ENCODE measurements at places on chromosomes 16 and 17.
A peak's percentile ranks its signal among the peaks of the same experiment; 100 is the strongest.

- no peak for DNase-seq
Observed at GRCh38 chr16:84505249-84506187, 1.1 kb upstream of the MEAK7 start.

DNA sequence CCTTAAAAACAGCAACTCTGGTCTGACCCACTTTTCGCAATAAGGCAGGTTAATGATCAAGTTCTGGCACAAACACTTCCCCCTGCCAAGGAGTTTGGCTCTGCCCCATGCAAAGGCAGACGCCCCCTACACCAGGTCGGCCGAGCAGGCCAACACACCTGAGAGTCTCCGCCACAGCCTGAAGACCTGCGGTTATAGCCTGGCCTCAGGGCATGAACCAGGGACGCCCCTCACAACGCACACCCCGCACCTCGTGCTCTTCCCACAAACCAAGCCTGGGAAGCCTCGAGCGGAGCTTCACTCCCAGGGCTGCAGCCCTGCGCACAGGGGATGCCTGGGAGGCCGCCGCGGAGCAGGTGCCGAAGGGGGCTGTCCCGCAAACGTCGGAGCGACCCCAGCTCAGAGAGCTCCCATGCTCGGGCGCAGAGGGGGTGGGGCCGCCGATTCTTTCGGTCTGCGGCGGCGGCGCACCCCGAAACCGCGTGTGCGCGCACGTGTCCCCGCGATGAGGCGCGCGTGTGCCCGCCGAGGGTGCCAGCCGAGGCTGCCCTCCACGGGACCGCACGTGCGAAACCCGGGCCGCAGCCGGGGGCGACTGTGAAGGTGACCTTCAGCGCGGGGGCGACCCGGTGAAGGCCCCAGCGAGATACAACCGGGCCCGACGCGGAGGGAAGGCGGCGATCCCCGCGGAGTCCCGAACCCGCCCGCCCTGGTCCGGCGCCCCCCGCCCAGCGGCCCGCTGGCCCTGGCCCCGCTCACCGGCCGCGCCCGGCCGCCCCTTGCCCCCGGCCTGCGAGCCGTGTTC is 559 bp downstream of the CLUH start:
- DNase-seq = no peak

DNA sequence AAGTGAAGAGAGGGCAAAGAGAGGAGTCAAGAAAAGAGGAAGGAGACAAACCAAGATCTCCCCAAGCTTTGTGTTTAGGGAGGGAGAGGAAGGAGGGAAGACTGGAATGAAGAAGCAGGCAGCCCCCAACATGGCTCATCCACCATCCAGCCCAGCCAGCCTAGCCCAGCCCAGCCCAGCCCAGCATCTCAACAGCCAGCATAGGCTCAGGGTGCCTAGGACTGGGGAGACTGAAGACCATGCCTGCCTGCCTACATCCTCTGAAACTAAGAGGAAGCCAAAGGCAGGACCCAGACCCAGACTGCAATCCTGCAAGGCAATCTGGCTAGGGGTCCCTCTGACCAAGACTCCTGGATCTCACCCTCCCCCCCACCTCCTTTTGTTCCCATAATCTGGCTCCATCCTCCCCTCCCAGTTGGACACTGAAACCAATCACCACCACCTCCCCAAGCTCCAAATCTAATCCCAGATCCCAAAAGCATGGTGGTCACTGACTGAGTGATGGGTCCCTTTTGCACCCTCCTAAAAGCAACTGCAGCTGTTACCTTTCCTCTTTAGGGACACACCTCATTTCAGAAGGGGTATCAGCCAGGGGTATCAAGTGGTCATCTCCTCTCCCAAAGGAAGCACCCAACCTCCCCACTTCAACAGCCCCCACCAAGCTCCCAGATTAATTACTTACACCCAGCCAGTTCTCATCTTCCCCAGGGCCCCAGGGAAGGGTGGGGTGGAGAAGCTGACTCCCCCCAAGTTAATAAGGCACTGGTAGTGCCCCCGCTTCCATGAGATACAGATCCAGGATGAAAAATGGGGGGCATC is 1.2 kb downstream of the HDAC5 start:
- DNase-seq = no peak

GRCh38 chr17:41970901-41971331 is 4.3 kb downstream of the CNP start:
- no peak for DNase-seq

GRCh38 chr16:21339269-21339641 is 61.2 kb upstream of the CRYM start:
- DNase-seq = no peak

DNA sequence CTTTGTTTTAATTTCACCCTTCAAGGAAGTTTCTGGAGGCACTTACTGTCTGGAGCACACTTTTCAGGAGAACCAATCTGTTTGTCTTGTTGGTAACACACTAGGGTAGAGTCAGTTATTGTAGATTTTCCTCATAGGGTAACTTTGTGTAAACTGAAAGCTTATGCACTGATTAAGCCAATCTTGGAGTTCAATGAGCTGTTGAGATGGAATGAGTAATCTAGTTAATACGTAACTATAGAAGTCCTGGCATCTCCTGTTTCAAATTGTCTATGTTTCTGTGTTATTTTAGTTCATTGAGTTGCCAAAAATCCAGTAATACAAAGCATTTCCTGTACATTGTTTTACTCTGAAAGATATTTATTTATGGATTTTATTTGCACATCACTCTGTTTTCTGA is 111.6 kb upstream of the HAS3 start:
- DNase-seq = no peak

GRCh38 chr16:25235991-25236390 is 19.2 kb downstream of the AQP8 start:
- no peak for DNase-seq

DNA sequence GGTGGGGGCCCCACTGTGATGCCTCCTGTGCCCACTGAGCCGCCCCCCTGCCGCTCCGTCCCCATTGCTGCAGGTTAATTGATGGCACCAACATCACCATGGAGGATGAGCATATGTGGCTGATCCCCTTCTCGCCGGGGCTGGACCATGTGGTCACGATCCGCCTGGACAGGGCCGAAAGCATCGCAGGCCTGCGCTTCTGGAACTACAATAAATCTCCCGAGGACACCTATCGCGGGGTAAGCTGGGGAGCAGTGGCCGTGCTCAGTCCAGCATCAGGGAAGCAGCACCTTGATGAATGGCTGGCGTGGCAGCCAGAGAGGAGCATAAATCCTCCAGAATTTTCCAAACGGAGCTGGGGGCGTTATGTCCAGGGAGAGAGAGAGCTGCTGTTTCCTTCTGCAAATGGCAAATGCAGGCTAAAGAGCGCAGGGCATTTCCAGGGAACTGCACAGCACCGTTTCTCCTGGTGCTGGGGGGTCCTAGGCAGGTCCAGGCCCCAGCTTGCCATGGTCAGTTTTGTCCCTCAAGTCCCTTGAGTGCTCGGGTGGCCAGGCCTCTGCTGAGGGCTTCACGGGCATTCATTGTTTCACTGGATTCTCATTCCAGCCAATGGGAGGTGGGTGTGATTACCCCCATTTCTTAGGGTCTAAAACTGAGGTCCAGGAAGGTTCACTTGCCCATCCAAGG is 216.4 kb downstream of the KATNIP start:
- DNase-seq = no peak

- no peak for DNase-seq
Observed at GRCh38 chr16:29769507-29769906, 8.5 kb upstream of the ZG16 start.

GRCh38 chr16:30786936-30787612 is at the start of gene ZNF629:
TSS of gene ZNF629 (minus strand) at chr16:30787205. CDS start at chr16:30784482, 2,723 bp downstream.
- no peak for DNase-seq

DNA sequence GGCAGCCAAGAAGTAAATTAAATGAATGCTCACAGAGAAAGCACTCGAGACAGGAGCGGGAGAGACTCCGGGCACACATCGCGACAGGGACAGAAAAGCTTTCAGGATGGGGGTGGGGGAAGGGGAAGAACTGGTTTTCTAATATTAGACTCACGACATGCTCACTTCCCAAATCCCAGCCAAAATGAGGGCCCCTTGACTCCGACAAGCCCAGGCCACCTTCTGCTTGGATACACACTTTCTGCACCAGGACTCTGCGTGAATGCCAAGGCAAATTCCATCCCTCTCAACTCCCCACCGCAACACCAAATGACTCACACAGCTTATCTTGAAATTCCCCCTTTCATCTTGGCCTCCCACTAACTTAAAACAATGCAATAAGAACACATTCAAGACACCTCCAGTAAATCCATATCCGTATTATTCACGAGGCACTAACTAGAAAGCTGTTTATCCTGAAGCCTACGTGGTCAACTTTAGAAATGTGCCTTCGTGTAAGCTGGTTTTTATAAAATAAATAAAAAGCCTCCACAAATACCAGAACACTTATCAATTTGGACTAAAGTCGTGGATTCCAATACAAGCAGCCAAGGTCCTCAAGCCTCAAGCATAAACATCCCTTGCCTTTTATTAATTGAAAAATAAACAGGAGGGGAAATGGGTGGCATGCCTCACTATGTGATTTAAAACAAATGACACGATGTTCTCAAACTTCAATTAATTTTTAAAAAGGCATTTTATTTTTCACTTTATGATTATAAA is 46.1 kb downstream of the NXN start:
- no peak for DNase-seq

- no peak for DNase-seq
Observed at GRCh38 chr17:79721993-79722671, 8.6 kb upstream of the ENPP7 start.

GRCh38 chr17:2613089-2613808 is 19.8 kb downstream of the PAFAH1B1 start:
- no peak for DNase-seq

- DNase-seq = peak; percentile 47
Observed at GRCh38 chr16:14186007-14186794, 115.1 kb downstream of the MRTFB start.

- no peak for DNase-seq
Observed at GRCh38 chr17:66547151-66547865, 244.9 kb downstream of the PRKCA start.

DNA sequence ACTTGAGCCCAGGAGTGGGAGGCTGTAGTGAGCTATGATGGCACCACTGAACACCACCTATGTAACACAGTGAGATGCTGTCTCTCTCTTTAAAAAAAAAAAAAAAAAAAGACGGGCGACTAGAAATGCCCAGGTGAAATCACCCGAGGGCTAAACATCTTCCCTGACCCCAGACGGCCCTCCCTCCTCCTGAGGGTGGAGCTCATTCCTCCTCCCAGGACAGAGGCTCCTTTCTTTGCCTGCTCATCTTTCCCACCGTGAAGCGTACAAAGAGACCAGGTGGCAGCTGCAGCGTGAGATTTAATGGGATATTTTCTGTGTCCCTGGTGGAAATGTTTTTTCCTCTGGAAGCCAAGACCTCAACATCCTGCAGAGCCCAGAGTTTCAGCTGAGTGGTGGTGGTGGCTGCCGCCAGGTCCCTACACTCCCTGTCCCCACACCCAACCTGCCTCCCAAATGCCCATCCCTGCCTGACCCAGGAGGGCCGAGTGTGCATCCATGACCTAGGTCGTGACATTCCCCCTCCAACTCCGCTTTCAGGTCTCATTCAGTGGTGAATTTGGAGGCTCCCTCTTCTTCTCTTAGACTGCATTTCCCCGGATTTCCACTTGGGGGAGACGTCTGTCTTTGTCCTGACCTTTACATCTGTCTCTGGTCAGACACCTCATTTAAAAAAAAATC is 14.4 kb upstream of the GPRC5B start:
- peak; percentile 16 for DNase-seq

DNA sequence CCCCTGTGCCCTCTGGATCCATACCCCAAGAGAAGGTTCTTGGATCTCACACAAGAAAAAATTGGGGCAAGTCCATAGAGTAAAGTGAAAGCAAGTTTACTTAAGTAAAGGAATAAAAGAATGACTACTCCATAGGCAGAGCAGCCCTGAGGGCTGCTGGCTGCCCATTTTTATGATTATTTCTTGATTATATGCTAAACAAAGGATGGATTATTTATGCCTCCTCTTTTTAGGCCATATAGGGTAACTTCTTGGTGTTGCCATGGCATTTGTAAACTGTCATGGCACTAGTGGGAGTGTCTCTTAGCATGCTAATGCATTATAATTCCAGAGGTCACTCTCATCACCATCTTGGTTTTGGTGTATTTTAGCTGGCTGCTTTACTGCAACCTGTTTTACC is 70.8 kb downstream of the NLK start:
- no peak for DNase-seq

DNA sequence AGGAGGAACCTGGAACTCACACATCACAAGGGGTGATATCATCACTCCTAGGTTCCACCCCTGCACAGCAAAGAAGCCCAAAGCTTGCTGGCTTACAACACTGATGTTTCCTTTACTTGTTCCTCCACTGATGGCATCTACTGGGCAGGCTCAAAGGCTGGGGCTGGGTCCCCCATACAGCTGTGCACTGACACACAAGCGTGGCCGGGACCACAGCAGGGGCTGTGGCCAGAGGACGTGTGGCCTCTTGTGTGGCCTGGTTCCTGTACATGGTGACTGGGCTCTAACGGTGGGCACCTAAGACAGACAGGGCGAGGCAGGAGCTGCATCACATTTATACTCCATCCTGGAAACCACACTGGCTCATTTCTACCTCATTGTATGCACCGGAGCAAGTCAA is 264.4 kb upstream of the FOXF1 start:
- no peak for DNase-seq

DNA sequence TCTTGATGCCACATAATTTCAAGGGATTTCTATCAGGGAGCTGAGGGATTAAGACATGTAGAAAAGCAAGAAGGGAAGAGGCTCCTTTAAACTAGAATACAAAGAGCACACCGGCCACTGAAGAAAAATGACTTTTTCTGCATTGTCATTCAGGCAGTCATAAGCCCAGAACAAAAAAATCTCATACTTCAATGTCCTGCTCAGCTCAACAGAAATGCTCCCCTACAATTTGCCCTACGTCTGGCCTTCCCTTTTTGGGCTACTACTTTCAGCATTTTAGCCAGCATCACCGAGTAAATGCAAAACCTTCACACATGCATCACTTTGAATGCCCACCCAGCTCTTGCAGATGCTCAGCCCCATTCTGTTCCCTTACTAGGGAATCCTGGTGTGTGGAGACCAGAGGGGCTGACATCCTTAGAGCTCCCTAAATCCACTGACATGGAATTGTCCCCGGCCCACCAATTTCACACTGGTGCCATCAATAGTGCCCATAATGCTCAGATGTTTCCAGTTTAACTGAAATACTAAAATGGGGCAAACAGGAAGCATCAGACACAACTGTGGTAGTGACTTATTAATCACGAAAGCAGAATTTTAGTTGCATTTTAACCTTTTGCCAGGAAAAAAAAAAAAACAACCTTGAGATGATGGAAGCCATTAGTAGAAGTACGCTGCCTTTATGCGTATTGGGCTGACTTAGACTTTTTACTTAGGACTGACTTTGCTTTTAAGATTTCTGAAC is 2.7 kb downstream of the MAP3K14 start:
- DNase-seq = no peak

Measured in NCI-H2029 (cell line).